Left ventricle myocardium superior (tissue), 1 donor: ENCODE measurements at places on chromosomes 1 and 21. TPM values are rescaled to one million over a fixed set of nuclear protein-coding genes. Genes with fewer than 3 reads are reported as not detected.

The PTGFR gene
- total RNA-seq: 1.3 TPM

The GLIS1 gene
- total RNA-seq: not detected

The DCST1 gene
- not detected for total RNA-seq

The IGSF8 gene
- 19.2 TPM for total RNA-seq

The KRTAP13-2 gene
- not detected for total RNA-seq

The TMEM51 gene
- total RNA-seq: 4.9 TPM

The DMRTA2 gene
- not detected for total RNA-seq

The PLK3 gene
- 7.5 TPM for total RNA-seq

The GRHL3 gene
- total RNA-seq: not detected

The COL18A1 gene
- 52.4 TPM for total RNA-seq

The TP73 gene
- 0.05 TPM for total RNA-seq

The SLAMF6 gene
- total RNA-seq: 0.59 TPM

The ATAD3B gene
- 9.5 TPM for total RNA-seq

The PTGS2 gene
- total RNA-seq: 0.77 TPM

The KRTAP19-3 gene
- total RNA-seq: not detected

The PERM1 gene
- 187 TPM for total RNA-seq

The CYP4X1 gene
- total RNA-seq: 1.6 TPM

The LCE3D gene
- not detected for total RNA-seq

The WNT3A gene
- not detected for total RNA-seq

The BCL2L15 gene
- total RNA-seq: not detected

The TMEM82 gene
- total RNA-seq: not detected

The PGLYRP3 gene
- not detected for total RNA-seq

The KPRP gene
- total RNA-seq: not detected

The ANKRD35 gene
- 1.1 TPM for total RNA-seq

The SH2D1B gene
- 0.40 TPM for total RNA-seq

The CFHR2 gene
- total RNA-seq: not detected

The OR2G6 gene
- not detected for total RNA-seq

The KCNN3 gene
- total RNA-seq: 4.0 TPM

The CADM3 gene
- total RNA-seq: 4.8 TPM

The PIGR gene
- total RNA-seq: not detected

The BRINP3 gene
- total RNA-seq: 0.10 TPM

The PLA2G5 gene
- 47.1 TPM for total RNA-seq

The TRAF3IP3 gene
- 1.9 TPM for total RNA-seq

The TMEM201 gene
- 20.8 TPM for total RNA-seq

The EPHA8 gene
- total RNA-seq: not detected

The ZBTB8A gene
- total RNA-seq: 2.5 TPM

The AMY1A gene
- not detected for total RNA-seq

The ERICH3 gene
- total RNA-seq: not detected

The CFHR4 gene
- total RNA-seq: not detected

The RGS5 gene
- total RNA-seq: 278 TPM

The SLC30A2 gene
- total RNA-seq: 6.4 TPM

The LYPD8 gene
- not detected for total RNA-seq

The AMY1C gene
- not detected for total RNA-seq

The LRRN2 gene
- total RNA-seq: 2.3 TPM

The UQCRH gene
- 1,191 TPM for total RNA-seq

The MIXL1 gene
- not detected for total RNA-seq

The DYNLT4 gene
- 0.35 TPM for total RNA-seq
